ENCODE measurements at places on chromosomes 7 and 10. TPM values are rescaled to one million over a fixed set of nuclear protein-coding genes. Genes with fewer than 3 reads are reported as not detected.
A peak's percentile ranks its signal among the peaks of the same experiment; 100 is the strongest.

The TET1 gene
- 3.1 TPM for total RNA-seq

The KAZALD1 gene
- not detected for total RNA-seq

The NPTX2 gene
- not detected for total RNA-seq

The ANXA8L1 gene
- not detected for total RNA-seq

- no peak for DNase-seq
These were observed at the start of gene CUZD1 for GRCh38 chr10:122845783-122846332. CUZD1 (minus strand) TSS chr10:122845857; CDS start chr10:122845843, 14 bp downstream.

- DNase-seq = peak; percentile 42
These were observed 73.8 kb upstream of the SFMBT2 start for GRCh38 chr10:7484456-7485243.

GRCh38 chr10:26855186-26855585 is 5.6 kb downstream of the ABI1 start:
- no peak for DNase-seq
